ENCODE measurements at places on chromosomes 1 and 21.

DNA sequence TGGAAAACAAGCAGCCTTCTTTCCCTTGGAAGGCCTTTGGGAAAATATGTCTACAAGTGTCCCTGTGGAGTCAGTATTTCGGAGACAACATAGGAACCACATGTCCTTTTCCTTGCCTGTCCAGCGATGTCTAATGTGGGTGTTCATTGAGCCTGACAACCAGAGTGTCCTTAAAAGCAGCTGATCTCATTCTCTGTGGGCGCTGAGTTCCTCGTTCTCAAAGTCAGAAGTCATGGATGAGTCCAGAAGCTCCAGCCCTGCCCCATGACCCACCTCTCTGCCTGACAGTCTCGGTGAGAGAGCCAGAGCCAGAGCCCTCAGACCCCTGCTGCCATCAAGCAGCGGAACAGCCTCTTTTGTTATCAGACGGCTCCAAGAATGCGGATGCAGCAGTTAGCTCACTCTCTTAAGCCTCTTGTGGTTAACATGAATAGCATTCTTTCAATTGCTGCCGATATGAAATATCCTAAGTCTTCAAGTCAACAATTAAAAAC, 329.2 kb downstream of the TGFB2 start:
- peak; percentile 89 for DNase-seq

GRCh38 chr1:182227864-182228547, 163.6 kb downstream of the GLUL start:
- DNase-seq: no peak

DNA sequence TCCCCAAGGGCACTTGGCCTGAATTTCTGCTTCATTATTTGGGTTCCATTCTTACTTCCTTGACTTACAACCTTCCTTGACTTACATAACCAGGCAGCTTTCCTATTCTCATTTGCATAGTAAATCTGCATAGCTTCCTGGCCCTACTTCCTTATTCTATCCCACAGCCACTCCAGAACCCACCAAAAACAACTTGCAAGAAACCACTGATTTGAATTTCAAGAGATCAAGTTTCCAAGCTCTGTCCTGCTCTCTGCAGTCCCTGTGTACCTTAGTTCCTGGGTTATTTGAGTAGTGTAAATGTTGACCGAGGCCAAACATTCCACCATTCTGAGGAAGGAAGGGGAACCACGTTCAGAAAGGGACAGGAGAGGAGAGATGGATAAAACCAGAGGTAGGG, 603.3 kb downstream of the PTPRC start:
- no peak for DNase-seq

DNA sequence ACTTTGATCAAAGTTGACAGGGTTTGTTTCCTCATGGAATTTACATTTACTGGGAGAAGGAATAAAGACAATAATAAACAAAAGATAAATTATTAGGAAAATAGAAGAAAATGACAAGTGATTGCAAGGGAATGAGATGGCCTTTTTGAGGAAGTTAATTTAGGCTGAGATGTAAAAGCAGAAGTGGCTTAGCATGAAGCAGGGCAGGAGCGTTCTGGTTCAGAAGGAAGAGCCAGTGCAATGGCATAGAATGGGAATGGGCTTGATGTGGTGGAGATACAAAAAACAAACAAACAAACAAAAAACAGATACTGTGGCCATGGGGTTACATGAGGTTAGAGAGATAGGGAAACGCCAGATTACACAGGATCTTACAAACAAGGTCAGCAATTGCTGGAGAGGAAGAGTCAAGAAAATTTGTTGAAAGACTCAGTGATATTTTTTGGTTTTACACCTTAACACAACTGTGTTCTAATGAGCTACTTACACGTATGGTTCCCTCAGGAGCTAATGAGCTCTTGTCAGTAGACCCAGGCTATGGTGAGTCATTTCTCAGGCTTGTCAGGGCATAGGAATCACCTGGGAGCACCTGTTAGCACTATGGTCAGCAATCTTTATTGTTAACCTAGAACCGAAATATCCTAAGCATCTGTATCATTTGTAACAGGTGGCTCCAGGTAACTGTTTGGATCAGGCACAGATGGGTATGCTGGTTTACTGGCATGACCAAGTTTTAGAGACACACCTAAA, 8.7 kb upstream of the CADM3 start:
- DNase-seq: no peak

- no peak for DNase-seq
Measured at GRCh38 chr1:17195731-17196130, 9.2 kb upstream of the PADI1 start.

DNA sequence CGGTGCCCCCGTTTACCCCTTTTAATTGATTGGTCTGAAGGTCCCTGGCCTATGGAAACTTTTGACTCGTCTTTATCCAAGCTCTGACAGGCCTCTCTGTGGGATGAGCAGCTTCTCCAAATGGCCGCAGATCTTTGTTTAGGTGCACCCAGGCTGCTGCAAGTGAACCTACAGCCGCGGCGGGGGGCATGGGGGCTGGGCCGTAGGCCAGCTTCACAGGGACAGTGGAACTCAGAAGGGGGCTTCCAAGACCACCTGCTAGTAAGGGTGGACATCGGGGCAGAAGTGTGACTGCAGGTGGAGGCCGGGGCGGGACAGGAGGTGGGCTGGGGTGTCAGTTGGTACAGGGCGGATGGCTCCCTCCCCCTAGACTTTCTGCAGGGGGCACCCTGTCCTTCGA, 257.5 kb downstream of the SIPA1L2 start:
- DNase-seq: no peak

GRCh38 chr1:168488138-168488537, 55.7 kb downstream of the XCL2 start:
- peak; percentile 34 for DNase-seq

DNA sequence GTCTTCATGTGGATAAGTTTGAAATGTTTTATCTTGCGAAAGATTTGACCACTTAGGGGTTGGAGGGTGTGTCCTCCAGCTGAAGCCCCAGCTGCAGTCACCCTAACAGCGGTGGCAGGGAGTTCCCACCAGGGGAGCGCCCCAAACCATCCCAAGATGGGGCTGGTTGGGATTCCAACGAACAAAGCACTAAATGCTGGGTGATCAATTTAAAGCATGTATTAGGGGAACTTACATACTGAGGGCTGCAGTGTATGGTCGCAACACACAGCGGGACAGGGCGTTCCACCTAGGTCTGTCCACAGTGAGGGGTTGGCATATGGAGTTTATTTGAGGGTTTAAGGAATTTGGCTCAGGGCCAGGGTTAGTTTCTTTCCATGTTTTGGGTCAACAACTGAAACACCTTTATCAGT, 26.3 kb downstream of the SLC37A1 start:
- DNase-seq: peak; percentile 15

- no peak for DNase-seq
Measured at GRCh38 chr1:15155888-15156741, 2.6 kb downstream of the TMEM51 start.

GRCh38 chr1:8639148-8639547, 178.3 kb downstream of the RERE start:
- DNase-seq: no peak

DNA sequence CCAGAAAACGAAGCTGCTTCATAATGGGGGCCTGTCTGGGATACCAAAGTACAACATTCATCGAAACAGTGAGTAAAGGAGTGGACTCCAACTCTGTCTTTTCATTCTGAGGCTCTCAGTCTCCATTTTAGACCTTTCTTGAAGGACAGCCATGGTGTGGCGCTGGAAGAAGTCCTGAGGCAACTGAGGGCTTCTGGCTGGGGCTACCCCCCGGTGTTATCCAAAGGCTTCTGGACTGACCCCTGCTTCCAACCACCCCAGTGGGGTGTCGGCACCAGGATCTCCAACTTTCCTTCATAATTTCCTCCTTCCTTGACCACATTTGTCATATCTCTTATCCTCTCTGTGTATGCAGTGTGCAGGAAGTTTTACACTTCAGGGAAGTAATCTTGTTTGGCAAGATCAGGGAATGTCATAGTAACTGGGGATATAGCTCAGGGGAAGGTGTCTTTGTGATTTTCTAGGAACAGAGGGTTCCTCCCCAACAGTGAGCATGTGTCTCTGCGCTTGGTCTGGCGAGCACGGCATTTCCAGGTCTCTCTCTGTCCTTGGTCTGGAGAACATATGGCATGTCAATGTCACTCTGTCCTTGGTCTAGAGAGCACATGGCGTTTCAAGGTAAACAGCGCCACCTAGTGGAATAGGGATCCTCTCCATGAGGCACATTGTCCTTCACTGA, 19.4 kb upstream of the BSDC1 start:
- peak; percentile 85 for DNase-seq

DNA sequence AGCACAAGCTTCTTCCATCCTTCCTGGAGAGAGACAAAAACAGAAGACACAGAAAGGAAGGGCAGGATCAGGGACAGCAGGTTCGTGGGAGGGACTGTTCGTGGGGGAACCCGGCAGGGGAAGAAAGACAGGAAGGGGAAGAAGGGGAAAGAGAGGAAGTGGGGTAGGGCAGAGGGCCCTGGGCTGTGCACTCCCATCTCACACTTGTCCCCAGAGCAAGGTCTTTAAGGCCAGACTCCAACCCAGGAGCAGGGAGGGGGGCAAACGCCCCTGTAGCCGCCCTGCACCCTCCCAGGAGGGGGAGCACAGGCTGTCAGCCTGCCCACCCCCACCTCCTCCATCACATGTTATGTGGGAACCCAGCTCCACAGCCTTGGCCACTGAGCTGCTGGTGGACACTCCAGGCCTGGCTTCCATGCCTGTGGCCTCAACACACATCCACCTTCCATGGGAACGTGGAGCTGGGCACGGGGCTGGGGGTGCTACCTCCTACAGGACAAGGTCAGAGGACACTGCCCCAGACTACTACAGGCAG, 9.3 kb downstream of the SLC19A1 start:
- DNase-seq: no peak

DNA sequence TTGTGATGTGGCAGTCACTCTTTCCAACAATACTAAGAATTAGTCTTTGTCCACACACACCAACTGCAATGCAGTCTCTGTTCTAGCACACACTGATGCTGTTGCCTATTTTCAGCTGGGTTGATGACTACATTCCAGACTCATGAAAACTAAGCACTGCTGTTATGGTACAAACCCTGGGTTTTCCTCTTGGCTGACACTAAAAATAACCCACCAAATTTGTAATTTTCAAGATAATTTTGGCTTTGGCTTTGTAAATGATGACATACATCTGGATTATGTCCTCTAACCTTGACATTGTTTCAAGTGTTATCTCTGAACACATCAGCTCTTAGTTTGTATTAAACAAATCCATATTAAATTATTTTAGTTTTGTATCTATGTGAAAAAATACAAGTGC, 444.8 kb downstream of the PTPRC start:
- DNase-seq: no peak

DNA sequence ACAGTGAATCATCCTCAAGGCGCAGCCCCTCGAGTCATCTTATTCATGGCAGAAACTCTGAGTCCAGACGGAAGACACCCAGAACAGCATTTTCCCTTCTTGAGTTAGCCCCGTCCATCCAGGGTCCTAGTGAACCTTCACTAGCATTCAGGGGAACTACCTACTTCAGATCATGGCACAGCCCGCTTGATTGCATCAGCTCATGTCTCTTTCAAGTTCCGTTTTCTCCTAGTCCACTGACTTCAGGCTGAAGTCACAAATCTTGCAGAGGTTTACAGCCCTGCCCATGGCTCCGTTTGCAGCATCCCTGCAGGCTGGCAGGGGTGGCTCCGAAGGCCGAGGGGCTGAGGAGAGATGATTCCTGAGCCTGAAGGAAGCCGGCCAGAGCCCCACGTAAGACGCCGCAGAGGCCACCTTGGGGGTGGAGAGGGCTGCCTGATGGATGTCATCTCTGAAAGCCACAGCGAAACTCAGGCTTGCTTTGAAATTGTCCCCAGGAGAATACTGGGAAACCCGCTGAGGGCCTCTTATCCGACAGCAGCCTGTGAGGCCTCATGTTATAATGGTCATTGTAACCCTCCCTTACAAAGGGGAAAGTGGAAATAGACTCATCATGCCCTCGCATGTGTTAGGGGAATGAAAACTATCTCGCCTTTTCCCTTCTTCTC, 310.2 kb upstream of the AJAP1 start:
- DNase-seq: no peak

GRCh38 chr21:29416268-29416667, 117.5 kb downstream of the BACH1 start:
- peak; percentile 13 for DNase-seq

DNA sequence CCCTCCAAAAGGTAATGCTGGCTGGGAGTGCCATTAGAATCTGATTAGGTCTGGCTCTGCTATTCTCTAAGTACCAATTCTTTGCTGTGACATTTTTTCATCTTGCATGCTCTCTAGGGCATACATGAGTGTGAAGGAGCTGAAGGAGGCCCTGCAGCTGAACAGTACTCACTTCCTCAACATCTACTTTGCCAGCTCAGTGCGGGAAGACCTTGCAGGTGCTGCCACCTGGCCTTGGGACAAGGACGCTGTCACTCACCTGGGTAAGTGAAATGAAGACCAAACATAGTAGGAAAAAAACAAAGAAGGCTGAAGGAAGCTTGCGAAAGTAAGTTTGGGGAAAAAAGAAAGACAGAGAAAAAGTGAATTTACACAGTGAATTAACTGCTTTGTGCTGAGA, 207.9 kb downstream of the PAPPA2 start:
- DNase-seq: no peak

- DNase-seq: no peak
Measured at GRCh38 chr1:201153474-201154388, 543 bp downstream of the TMEM9 start.

DNA sequence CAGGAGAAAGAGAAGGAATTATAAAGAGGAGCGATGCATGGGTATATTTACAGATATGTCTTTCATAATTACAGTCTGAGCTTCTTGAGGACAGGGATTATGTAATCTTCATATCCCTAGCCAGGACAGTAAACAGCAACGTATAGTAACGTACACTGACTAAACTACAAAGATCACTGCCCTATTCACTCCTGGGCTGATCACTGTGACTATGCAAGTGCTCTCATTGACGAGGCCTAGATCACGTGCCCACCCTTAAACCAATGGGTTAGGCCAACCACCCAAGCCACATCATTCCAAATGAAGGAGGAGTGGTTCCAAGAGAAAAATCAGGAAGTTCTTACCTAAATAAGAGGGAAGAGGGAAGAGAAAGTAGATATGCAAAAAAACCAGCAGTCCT, 18.5 kb downstream of the PIK3R3 start:
- no peak for DNase-seq

DNA sequence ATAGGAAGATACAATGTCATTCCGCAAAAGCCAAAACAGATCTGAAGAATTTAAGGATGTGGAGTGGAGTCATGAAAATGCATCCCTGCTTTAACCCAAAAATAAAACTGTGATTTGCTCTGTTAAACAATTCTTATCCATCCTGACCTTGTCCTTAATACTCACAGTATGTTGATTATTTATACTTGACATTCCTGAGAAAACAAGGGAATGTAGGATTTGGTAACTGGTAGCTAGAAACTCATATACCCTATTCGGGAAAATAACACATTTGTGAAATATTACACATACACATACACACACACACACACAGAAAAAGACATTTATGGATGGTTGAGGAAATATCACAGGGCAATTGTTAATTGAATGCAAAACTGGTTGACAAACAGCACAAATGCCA, 80.2 kb downstream of the FMN2 start:
- no peak for DNase-seq

- peak; percentile 26 for DNase-seq
Measured at GRCh38 chr1:168360151-168361021, 79.7 kb downstream of the TBX19 start.

GRCh38 chr1:40477678-40478053, 576 bp downstream of the ZFP69 start:
- peak; percentile 40 for DNase-seq
